ENCODE measurements at places on chromosomes 13 and 19. TPM values are rescaled to one million over a fixed set of nuclear protein-coding genes. Genes with fewer than 3 reads are reported as not detected.

The RAB3A gene
- total RNA-seq = 0.43 TPM

The ANKLE1 gene
- 3.0 TPM for total RNA-seq

The TUBB4A gene
- total RNA-seq = 3.1 TPM

The IGLON5 gene
- total RNA-seq = 0.06 TPM

The CACNG8 gene
- under 0.01 TPM for total RNA-seq

The PGLYRP2 gene
- not detected for total RNA-seq

The NMRK2 gene
- total RNA-seq = not detected

The ZNF541 gene
- not detected for total RNA-seq

The SNAPC2 gene
- 29.1 TPM for total RNA-seq

The TPRX1 gene
- total RNA-seq = not detected

The PLIN5 gene
- not detected for total RNA-seq

The KCNN1 gene
- not detected for total RNA-seq

The CRX gene
- total RNA-seq = not detected

The F7 gene
- total RNA-seq = not detected

The TPTE2 gene
- total RNA-seq = not detected

The TMEM145 gene
- total RNA-seq = 0.63 TPM

The PSG7 gene
- total RNA-seq = not detected

The PABPC3 gene
- total RNA-seq = 0.23 TPM

The IGFL4 gene
- not detected for total RNA-seq

The SIGLEC14 gene
- total RNA-seq = not detected

The CPB2 gene
- total RNA-seq = not detected

The NCAN gene
- not detected for total RNA-seq

Data from epithelial cell of proximal tubule (primary cell).